ENCODE measurements at places on chromosomes 5 and 9.

- no peak for DNase-seq
Measured at GRCh38 chr9:105296877-105297287, 52.4 kb downstream of the SLC44A1 start.

DNA sequence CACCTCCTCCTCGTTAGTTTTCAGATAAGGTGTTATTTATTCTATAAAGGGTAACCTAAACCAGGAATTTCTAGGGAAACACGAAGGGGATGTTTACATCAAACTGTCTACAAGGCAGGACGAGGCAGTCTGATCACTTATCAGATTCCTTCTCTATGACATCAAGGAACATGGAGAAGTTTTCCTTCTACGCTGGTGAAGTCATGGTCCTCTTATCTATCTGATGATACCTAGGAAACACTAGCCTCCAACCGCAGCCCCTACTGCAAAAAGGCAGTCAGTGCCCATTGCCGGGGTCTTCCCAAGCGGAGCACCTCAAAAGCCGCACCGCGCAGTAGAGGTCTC lies 1.5 kb downstream of the MPDZ start:
- no peak for DNase-seq

- no peak for DNase-seq
Measured at GRCh38 chr9:121651008-121651294, 483 bp upstream of the DAB2IP start.

- no peak for DNase-seq
Measured at GRCh38 chr5:39605588-39606575, 181.1 kb upstream of the DAB2 start.
